Activated CD8-positive, alpha-beta memory T cell treated with anti-CD3 and anti-CD28 coated beads for 4 hours (primary cell): ENCODE measurements at places on chromosomes 3 and 15.

DNA sequence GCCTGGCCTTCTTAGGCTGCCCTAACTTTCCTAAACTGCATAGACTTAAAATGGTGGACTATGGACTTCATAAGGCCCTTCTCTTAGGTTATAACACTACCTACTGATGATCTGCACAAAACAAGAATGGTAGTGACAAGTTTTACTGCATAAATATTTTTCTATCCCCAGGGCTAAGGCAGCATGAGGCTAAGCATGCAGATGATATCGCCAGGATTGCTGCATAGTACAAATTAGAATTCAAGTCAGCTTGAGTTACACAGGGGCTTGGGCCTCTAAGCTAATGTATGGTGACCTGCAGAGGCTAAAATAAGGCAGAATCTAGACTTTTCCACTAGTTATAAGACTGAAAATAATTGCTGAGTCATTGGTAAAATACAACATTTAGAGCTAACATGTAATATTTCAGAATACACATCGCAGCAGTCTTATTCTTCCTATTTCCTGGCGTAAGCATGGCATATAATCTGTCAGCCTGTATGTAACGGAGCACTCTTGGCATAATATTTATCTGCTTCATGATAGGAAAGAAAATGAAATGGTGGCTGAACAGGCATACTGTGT is 15.3 kb upstream of the RBMS3 start:
- no peak for DNase-seq

DNA sequence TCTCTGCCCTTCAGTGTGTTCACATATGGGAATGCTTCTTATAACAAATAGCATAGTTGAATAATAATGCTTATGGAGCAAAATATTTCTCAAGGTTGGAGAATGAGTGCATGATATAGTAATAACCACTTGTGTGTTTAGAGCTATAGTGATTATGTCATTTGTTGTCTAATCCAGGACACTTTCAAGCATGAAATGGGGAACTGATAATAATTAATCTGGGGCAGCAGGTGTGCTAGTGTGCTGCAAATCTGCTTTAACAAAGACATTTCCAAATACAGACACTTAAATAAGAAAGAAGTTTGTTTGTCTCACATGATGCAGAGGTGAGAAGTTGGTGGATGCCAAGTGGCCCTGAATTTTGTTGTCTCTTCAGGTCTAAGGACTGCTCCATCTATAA is 579.3 kb upstream of the GRM7 start:
- no peak for DNase-seq

DNA sequence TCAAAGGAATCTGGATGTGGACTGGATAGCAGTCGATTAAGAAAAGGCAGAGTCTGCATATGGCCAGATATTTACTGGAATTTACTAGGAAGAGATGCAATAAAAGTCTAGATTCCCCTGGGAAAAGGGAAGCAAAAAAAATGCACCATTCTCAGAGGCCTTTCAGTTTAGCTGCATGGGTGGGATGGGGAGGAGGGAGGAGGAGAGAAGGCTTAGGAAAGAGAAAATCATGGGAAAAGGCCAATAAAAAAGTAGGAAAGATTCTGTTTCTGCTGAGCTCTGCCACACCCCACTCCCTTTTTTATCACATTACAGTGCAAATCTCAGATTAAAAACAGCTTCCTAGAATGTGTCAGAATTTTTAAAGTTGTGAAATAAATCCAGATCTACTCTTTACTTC is 103.6 kb downstream of the ADAMTS9 start:
- no peak for DNase-seq

- no peak for DNase-seq
These were observed 370.6 kb upstream of the NAALADL2 start for GRCh38 chr3:174488527-174488926.

GRCh38 chr15:42681119-42681518 is 55.8 kb downstream of the CDAN1 start:
- DNase-seq, result no peak

GRCh38 chr3:190902292-190902691 is 39.8 kb upstream of the GMNC start:
- DNase-seq, result no peak
